RKO (cell line): ENCODE measurements at places on chromosomes 7 and 10.

- no peak for DNase-seq
Observed at GRCh38 chr7:131550846-131551245, 5.6 kb downstream of the PODXL start.

DNA sequence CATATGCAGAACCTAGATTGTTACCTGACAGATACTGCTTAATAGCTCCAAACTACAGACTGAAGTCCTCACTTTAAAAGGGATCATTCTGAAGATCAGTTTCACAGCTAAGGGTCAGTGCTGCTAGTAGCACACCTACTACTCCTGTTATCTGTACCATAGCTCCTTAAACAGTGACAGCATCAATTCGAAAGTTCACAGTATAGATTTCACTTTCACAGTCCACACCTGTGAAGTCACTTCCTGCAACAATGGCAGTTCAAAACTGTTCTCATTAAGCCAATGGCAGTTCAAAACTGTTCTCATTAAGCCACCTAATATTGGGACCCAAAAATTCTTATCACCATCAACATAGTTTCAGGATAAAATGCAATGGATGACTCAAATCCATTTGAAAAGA, 10.7 kb upstream of the FHIP2A start:
- no peak for DNase-seq

DNA sequence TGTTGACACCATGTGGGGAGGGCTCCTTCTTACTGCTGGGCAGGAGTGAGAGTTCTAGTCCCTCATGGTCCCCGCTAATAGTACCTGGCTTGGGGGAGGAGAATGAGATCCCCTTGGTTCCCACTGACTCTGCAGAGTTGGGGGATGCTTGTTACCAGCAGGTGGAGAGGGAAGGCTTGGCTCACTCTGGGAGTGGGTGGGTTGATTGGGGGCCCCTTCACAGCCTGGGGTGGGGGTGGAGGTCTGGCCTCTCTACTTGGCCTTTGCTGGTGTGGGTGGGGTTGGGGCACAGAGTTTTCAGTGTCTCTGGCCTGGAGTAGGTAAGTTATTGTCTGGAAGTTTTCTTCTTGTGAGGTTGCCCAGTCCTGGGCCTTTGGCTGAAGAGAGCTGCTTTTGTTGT, 31.9 kb downstream of the ADCY1 start:
- no peak for DNase-seq

- no peak for DNase-seq
Observed at GRCh38 chr7:28458732-28459131, 46.4 kb downstream of the CREB5 start.

GRCh38 chr7:120714945-120715344, 143.0 kb downstream of the TSPAN12 start:
- DNase-seq, result peak; percentile 22

- no peak for DNase-seq
Observed at GRCh38 chr10:14727465-14727864, 47.2 kb downstream of the FAM107B start.

DNA sequence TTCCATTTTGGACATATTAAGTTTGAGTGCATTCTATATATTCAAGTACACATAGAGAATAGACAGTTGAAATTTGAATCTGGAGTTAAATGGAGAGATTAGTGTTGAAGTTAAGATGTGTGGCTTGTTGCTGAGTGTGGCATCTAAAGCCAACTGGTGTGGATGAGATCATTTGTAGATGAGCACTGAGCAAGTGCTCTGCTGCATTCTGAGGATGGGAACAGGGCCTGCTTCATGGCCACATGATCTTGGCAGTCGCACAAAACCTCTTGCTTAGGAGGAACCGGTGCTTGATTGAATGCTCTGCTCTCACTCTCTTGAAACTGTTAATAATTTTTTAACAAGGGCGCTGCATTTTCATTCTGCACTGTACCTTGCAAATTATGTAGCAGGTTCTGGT, 62.0 kb downstream of the EPDR1 start:
- no peak for DNase-seq

GRCh38 chr10:89458291-89458690, 43.9 kb downstream of the IFIT5 start:
- DNase-seq, result peak; percentile 60

DNA sequence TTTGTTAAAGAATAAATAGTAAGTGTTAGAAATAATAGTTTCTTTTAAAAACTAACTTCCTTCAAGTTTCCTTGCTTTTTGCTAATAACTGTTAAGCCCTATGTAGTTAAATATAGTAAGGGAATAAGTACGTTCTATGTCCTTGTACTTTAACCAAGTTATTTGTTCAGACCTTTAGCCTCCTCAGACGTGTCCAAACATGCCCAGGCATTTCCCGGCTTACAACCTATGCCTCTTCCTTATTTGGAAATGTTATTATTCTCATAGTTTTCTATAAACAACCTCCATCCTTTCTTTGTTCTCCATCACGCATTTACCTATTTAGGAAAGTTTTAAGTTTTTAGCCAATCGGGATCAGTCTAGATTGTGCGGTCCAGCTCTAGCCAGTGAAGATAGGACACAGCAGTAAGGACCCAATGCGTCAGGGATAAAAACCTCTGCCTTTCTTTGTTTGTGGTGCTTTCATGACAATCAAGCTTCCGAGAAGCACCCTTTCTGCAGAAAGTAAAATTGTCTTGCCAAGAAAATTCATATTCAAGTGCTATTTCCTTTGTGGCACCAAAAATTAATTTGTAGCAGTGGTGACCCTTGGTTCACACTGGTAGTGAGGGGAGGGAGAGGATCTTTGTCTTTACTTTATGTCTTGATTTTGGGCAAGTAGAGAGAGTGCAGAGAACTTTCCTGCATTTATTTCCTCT, 851.3 kb upstream of the POM121L12 start:
- no peak for DNase-seq

- no peak for DNase-seq
Observed at GRCh38 chr7:55308186-55308929, 56.8 kb upstream of the LANCL2 start.

DNA sequence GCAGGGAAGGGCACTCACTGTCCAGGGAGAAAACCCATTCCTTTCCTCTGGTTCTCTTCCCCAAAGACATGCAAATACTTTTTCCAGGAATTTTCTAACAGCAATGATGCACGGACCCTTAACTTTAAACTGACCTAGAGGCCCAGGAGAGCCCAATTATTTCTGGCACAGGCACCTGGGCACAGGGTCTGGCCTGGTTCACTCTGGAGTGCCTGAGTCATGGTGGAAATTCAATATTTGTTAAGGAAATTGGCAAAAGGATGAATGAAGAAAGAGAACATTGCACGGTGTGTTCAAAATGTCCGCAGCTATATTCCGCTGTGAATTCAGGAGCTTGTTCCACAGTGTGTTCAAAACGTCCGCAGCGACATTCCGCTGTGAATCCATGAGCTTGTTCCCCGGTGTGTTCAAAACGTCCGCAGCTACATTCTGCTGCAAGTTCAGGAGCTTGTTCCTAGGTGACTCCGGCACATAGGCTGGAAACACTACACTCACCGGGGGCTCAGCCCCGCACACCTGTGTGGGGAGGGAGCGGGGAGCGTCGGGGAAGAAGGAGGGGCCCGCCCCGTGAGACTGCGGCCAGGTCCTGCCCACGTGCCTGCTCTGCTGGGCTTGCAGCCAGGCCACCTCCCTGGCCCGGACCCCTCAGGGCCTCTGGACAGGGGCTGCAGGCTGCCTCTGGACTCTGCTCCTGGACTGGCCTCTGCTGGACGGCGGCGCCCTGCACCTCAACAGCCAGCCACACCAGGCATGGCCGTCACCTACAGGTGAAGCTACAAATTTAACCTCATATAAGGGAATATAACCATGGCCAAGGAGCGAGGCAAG, 72.0 kb upstream of the FAM20C start:
- no peak for DNase-seq

GRCh38 chr7:116876664-116877442, 14.5 kb downstream of the CAPZA2 start:
- DNase-seq, result no peak

GRCh38 chr10:46239993-46240683, 46.7 kb upstream of the ANTXRL start:
- no peak for DNase-seq

- DNase-seq, result peak; percentile 41
Observed at GRCh38 chr10:72665925-72666324, 26.0 kb upstream of the MCU start.

DNA sequence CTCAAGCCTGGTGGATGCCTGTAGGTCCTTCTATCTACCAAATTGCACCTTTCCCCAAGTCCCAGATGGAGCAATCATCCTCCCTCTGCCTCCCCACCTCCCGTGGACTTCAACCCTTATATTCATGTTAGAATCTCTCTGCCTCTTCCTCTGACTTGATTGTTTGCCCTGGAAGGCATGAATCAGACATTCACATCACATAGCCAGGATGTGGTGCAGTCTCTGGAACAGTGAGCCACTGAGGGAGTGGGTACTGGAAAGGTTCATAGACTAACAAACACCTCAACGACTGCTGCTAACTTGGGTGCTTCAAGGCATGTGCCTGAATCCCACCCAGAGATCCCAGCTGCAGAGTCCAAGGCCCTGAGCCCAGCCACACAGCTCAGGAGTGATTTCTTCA, 494.0 kb downstream of the TNS3 start:
- no peak for DNase-seq

- no peak for DNase-seq
Observed at GRCh38 chr7:17347401-17347800, 48.9 kb downstream of the AHR start.

DNA sequence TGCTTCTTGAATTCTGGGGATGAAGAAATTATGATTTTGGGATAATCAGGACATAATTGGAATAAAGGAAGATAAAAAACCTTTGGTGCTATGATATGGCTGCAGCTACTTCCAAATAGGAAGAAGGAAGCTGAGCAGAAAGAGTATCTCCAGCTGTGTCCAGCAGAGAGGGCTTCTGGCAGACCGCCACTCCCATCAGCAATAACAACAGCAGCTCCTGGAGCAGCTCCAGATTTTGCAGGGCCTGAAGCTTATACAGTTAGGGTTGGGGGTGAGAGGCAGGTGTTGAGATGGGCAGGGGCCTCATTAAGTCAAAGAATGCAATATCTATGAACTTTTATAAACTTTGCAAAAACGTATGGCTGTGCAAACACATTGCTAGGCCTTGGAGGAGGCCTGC, 62.3 kb downstream of the C10orf120 start:
- DNase-seq, result no peak

DNA sequence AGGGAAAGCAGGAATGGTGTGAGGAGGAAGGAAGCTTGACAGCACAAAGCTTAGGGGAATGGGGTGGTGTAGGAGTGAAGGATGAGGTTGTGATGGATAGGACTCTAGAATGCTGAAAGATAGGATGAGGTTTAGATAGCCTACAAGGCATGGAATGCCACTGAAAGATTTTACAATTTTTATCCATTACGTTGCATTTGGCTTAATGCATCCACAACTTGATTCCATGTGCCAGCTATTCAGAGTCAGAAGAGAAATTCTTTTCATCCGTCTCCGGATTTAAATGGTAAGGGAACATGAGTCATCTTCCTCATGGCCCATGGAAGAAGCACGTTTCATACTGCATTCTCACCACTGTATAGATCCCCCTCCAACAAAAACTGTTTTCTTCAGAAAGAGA, 212.4 kb upstream of the BMPER start:
- no peak for DNase-seq

- DNase-seq, result no peak
Observed at GRCh38 chr10:62693306-62693705, 111.2 kb upstream of the ADO start.

GRCh38 chr7:120729245-120729644, 128.7 kb downstream of the TSPAN12 start:
- DNase-seq, result no peak

GRCh38 chr7:31850601-31851000, 163.6 kb downstream of the PPP1R17 start:
- no peak for DNase-seq
